ENCODE measurements at places on chromosomes 5 and 9.

DNA sequence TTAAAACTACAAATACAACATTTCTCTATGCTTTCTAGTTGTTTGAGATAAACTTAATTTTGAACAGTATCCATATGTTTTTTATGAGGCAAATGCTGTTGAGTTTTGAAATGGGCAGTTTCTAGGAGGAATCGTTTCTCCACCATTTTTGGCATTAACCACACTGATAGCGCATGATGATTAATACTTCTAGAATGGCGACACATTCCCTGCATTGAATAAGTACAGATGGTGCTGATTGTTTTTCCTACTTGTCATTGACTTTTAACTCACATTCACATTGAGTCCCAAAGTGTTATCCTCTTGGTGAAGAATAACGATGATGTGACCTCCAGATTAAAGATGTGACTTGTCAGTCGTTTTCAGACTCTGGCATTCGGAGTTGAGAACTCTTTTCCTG is 6.5 kb upstream of the CCDC192 start:
- H3K4me1 ChIP-seq: no peaks in the 10 kb centered on the region
- no peaks in the 10 kb centered on the region for H3K36me3 ChIP-seq
- DNase-seq: no peak
- H3K27ac ChIP-seq: no peak overlapping the region
- H3K27me3 ChIP-seq: peaks cover 18% of the 10 kb centered on the region
- H3K4me3 ChIP-seq: no peak overlapping the region

DNA sequence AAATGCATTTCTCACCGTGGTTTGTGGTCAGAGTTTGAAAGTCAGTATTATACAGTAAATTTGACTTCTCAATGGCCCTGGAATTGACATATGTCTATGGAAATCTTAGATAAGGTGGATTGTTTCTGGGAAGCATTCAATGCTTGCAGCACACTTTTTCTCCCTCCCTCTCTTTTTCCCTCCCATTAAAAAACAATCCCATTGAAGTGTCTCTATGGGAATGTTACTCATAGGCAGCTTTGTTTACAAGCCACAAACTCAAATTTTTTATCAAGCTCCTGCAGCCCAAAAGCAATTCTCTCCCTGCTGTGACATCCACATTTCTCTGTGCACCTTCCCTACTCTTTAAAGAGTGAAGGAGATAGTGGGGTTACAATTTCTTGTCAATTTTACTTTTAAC is 292.1 kb downstream of the ARRDC3 start:
- H3K27ac ChIP-seq: no peak overlapping the region
- H3K4me1 ChIP-seq: no peaks in the 10 kb centered on the region
- no peak for DNase-seq
- H3K4me3 ChIP-seq: no peak overlapping the region
- peaks cover 16% of the 10 kb centered on the region for H3K27me3 ChIP-seq

- no peak overlapping the region for H3K4me3 ChIP-seq
- H3K36me3 ChIP-seq: peaks cover 2% of the 10 kb centered on the region
- H3K4me1 ChIP-seq: no peaks in the 10 kb centered on the region
These were observed 108.5 kb downstream of the MACIR start for GRCh38 chr5:103366918-103367549.

DNA sequence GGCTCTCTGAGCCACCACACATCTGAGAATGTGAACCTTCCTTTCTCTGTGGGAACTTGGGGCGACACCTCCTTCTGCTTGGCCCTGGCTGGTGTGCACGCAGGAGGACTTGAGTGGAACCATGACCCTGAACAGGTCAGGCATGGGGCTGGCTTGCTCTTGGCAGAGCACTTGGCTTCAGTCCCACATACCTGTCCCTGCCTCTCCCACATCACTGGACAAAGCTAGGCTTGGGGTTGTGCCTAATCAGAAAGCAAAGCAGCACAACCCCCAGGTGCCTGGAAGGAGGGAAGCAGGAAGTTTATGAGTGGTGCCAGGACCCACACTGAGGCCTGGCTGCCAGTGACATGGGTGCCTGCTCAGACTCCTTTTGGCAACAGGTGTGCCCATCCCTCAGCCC is 13.2 kb downstream of the GADD45G start:
- H3K4me1 ChIP-seq: peaks cover 3% of the 10 kb centered on the region
- H3K4me3 ChIP-seq: no peak overlapping the region
- no peak for DNase-seq
- peaks cover 2% of the 10 kb centered on the region for H3K36me3 ChIP-seq

- peak overlapping the region; percentile 86 for H3K27ac ChIP-seq
- no peaks in the 10 kb centered on the region for H3K27me3 ChIP-seq
- DNase-seq: no peak
- peaks cover 14% of the 10 kb centered on the region for H3K36me3 ChIP-seq
These were observed 29.5 kb upstream of the CYFIP2 start for GRCh38 chr5:157236423-157236822.

- H3K4me1 ChIP-seq: peaks cover 29% of the 10 kb centered on the region
- no peaks in the 10 kb centered on the region for H3K27me3 ChIP-seq
These were observed 15.2 kb downstream of the SRFBP1 start for GRCh38 chr5:121976979-121977378.

DNA sequence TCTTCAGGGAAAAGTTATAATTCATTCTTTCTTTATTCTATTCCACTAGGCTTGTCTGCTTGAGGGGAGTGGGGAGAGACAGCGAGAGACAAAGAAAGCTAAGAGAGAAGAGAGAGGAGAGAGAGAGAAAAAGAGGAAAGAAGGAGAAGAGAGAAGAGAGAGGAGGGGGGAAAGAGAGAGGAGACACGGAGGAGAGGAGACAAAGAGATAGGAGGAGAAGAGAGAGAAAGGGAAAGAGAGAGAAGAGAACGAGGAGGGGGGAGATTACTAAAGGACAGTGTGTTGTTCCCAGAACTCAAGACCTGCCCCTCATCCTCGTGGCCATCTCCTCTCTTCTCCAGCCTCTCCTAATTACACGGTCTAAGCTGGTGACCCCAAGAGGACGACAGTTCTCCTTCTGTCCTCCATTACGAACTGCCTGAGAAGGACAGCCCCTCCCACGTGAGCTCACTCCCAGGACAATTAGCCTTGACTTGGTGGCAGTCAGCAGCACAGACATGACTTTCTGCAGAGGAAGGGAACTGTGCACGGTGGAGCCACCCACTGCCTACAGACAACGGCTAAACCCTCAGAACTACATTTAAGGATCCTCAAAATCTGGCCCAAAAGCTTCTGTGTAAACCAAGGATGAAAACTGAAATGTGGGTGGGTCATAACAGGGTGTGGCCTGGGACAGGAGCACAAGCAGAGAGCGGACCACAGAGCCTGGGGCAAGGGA is 99.1 kb downstream of the COL23A1 start:
- H3K4me1 ChIP-seq: peaks cover 3% of the 10 kb centered on the region
- DNase-seq: no peak
- no peaks in the 10 kb centered on the region for H3K36me3 ChIP-seq
- H3K27me3 ChIP-seq: peaks cover 51% of the 10 kb centered on the region

DNA sequence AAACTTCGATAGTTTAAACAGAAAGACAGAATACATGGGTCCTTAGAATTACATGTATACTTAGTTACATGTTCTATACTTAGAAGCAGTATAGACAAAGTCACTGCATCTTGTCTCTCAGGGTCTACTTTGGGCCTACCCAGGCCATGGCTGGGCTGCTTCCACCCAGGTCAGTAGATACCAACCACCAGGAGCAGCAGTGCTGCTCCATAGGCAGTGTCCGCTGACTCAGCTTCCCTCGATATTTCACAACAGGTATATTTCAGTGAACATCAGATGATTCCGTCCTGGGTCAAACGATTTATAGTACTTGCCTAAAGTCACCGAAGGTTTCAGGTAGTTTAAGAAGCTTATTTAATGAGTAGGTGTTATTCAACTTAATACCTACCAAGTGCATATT is 18.0 kb downstream of the IARS1 start:
- H3K27me3 ChIP-seq: no peaks in the 10 kb centered on the region
- peak overlapping the region; percentile 88 for H3K27ac ChIP-seq
- no peak overlapping the region for H3K4me3 ChIP-seq

DNA sequence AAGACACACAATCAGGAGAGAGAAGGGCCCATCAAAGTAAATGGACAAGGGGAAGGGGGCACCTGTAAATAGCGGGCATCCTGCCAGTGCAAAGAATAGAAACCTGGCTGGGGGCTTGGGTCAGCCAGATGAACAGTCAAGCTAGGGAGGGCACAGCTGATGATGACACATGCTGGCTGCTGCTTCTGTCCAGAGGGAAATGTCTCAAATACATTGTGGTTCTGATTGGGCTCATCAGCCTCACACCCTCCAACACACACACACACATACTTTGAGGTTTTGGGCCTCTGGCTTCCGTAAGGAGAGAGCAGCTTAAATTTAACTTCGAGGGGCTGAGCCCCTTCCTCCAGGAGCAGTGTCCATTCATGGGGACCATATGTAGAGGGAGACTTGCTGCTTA is 27.6 kb upstream of the SPATA31E1 start:
- no peak overlapping the region for H3K27ac ChIP-seq
- DNase-seq: no peak
- H3K4me1 ChIP-seq: no peaks in the 10 kb centered on the region
- peaks cover 2% of the 10 kb centered on the region for H3K36me3 ChIP-seq

GRCh38 chr5:179184521-179185050 is 124.4 kb downstream of the ZNF354C start:
- peaks cover 3% of the 10 kb centered on the region for H3K4me1 ChIP-seq
- H3K27me3 ChIP-seq: peaks cover 49% of the 10 kb centered on the region
- no peaks in the 10 kb centered on the region for H3K36me3 ChIP-seq
- DNase-seq: no peak
- no peak overlapping the region for H3K27ac ChIP-seq

GRCh38 chr9:136001231-136001630 is 40.1 kb upstream of the UBAC1 start:
- no peak overlapping the region for H3K27ac ChIP-seq
- no peaks in the 10 kb centered on the region for H3K36me3 ChIP-seq
- H3K27me3 ChIP-seq: no peaks in the 10 kb centered on the region
- no peak for DNase-seq
- H3K4me1 ChIP-seq: peaks cover 4% of the 10 kb centered on the region
- H3K4me3 ChIP-seq: no peak overlapping the region

GRCh38 chr5:1097381-1097987 is 14.4 kb downstream of the SLC12A7 start:
- H3K27ac ChIP-seq: peak overlapping the region; percentile 75
- no peaks in the 10 kb centered on the region for H3K27me3 ChIP-seq
- peaks cover 14% of the 10 kb centered on the region for H3K4me1 ChIP-seq
- no peaks in the 10 kb centered on the region for H3K36me3 ChIP-seq
- no peak overlapping the region for H3K4me3 ChIP-seq

DNA sequence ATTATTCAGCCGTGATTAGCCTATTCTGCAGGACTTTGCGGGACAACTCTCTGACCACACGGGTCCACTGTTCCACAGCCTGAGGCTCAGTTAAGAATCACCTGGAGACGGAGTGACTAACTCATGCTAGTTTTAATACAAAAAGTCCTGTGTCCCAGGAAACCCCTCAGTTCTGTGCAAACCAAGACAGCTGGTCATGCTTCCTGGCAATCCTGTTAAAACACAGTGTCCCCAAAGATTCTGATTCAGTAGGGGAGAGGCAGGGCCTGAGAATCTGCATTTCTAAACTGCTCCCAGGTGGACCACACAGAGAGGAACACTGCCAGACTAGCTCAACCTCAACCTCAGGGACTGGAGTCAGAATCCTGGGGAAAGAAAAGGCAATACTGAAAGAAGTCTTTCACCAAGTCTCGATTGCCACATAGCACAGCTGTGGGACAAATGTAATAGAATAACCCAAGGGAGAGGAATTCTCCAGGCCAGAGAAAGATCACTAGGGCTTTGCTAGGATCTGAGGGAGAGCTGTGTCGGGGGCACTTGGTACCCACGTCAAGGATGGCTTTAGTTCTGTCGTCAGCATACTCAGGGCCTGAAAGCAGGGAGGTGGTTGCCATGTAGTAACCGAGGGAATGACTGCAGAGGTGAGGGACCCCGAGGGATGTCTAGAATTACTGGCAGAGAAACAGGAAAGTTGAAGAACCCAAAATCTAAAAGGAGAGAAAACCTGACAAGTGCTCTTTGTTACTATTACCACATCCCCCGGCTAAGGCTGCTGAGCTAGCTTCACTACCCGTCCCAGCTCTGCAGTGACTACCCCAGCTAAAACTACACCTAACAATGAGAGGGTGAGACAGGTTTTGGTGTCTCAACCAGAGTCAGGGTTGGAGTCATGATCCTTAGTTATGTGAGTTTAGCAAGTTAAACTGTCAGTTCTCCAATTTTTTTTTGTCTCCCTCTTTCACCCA is 8.6 kb downstream of the SUSD1 start:
- no peaks in the 10 kb centered on the region for H3K36me3 ChIP-seq
- H3K27me3 ChIP-seq: no peaks in the 10 kb centered on the region
- H3K4me1 ChIP-seq: peaks cover 36% of the 10 kb centered on the region
- H3K4me3 ChIP-seq: no peak overlapping the region

DNA sequence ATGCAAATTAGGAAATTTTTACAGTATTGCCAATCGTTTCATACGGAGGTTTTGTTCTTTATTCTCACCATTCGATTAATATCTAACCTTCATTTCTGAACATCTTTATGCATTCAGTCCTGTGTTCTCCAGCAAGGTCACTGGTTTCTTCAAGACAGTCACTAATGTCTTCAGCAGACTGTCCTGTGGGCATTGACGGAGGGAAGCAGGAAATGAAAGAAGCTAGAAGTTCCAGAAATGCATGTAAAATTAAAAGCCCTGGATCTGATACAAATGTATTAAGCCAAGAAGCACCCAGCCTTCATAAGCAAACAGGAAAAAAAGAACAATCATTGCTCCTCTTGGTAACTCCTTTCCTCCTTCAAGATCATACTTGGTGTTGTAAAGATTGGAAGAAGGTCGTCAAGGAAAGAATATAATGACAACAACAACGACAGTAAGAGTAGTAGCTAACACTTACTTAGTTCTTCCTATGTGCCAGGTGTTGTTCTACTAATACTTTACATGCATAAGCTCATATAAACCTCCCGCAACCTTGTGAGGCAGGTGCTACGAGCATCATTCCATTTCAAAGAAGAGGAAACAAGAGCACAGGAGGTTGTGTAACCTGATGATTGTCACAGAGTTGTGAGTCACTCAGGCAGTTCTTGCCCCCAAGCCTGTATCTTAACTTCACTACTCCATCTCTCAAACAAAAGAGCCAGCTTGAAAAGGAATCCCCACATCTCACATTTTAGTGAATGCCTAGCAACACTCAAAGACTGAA is 59.9 kb upstream of the CER1 start:
- no peak overlapping the region for H3K4me3 ChIP-seq
- peaks cover 2% of the 10 kb centered on the region for H3K4me1 ChIP-seq
- peaks cover 25% of the 10 kb centered on the region for H3K27me3 ChIP-seq
- no peaks in the 10 kb centered on the region for H3K36me3 ChIP-seq
- no peak overlapping the region for H3K27ac ChIP-seq

GRCh38 chr5:90546216-90546837 is 12.3 kb upstream of the ADGRV1 start:
- peaks cover 54% of the 10 kb centered on the region for H3K27me3 ChIP-seq
- no peaks in the 10 kb centered on the region for H3K36me3 ChIP-seq
- no peak overlapping the region for H3K4me3 ChIP-seq
- DNase-seq: no peak
- peaks cover 2% of the 10 kb centered on the region for H3K4me1 ChIP-seq

GRCh38 chr9:137293482-137294090 is 8.5 kb downstream of the NRARP start:
- no peak overlapping the region for H3K27ac ChIP-seq
- peaks cover 5% of the 10 kb centered on the region for H3K4me1 ChIP-seq
- H3K4me3 ChIP-seq: peak overlapping the region; percentile 19
- peaks cover 2% of the 10 kb centered on the region for H3K36me3 ChIP-seq
- H3K27me3 ChIP-seq: peaks cover 30% of the 10 kb centered on the region

- no peak for DNase-seq
- peaks cover 3% of the 10 kb centered on the region for H3K36me3 ChIP-seq
- no peak overlapping the region for H3K4me3 ChIP-seq
- peaks cover 2% of the 10 kb centered on the region for H3K4me1 ChIP-seq
- no peak overlapping the region for H3K27ac ChIP-seq
These were observed 53.0 kb upstream of the PDZD2 start for GRCh38 chr5:31585895-31586270.

All from T-helper 17 cell (primary cell).